Posterior vena cava (tissue), 2 donors: ENCODE measurements at places on chromosomes 6 and 20. TPM values are rescaled to one million over a fixed set of nuclear protein-coding genes. Genes with fewer than 3 reads are reported as not detected.

TBX18 gene
- total RNA-seq, result 42.3 TPM

C6orf15 gene
- not detected for total RNA-seq

ECT2L gene
- total RNA-seq, result not detected

LRRC1 gene
- 10.4 TPM for total RNA-seq

OR2B6 gene
- not detected for total RNA-seq

PRL gene
- total RNA-seq, result not detected

PSMB1 gene
- 128 TPM for total RNA-seq

KHDC3L gene
- total RNA-seq, result not detected

IPCEF1 gene
- 3.7 TPM for total RNA-seq

HLA-DPA1 gene
- 84.9 TPM for total RNA-seq

LINC00237 gene
- total RNA-seq, result not detected

ATP9A gene
- 61.2 TPM for total RNA-seq

TRIM31 gene
- total RNA-seq, result not detected

GRM4 gene
- not detected for total RNA-seq

ADTRP gene
- total RNA-seq, result 1.2 TPM

EGFL8 gene
- total RNA-seq, result 19.2 TPM

DDX43 gene
- 0.43 TPM for total RNA-seq

MUCL3 gene
- total RNA-seq, result not detected

LAMA2 gene
- total RNA-seq, result 139 TPM

SLC22A16 gene
- total RNA-seq, result 1.00 TPM

MATN4 gene
- total RNA-seq, result 0.56 TPM

MYO6 gene
- 21.5 TPM for total RNA-seq

HEY2 gene
- 11.3 TPM for total RNA-seq

MRPL2 gene
- 34.4 TPM for total RNA-seq

SMOC2 gene
- total RNA-seq, result 77.6 TPM

DLL1 gene
- total RNA-seq, result 9.6 TPM

FNDC11 gene
- total RNA-seq, result 0.19 TPM

COL12A1 gene
- total RNA-seq, result 219 TPM

NKAIN4 gene
- total RNA-seq, result not detected

MDFI gene
- 6.5 TPM for total RNA-seq

SLC25A27 gene
- total RNA-seq, result 14.0 TPM

GPX5 gene
- not detected for total RNA-seq

CDSN gene
- not detected for total RNA-seq

HLA-DOA gene
- total RNA-seq, result 3.1 TPM

HTR1B gene
- total RNA-seq, result 7.6 TPM

ANKRD66 gene
- total RNA-seq, result not detected

GNAS-AS1 gene
- not detected for total RNA-seq

TAF4 gene
- 8.8 TPM for total RNA-seq

WFDC2 gene
- total RNA-seq, result 38.0 TPM

MLN gene
- total RNA-seq, result not detected

TNFRSF21 gene
- 10.5 TPM for total RNA-seq

SNRPB gene
- total RNA-seq, result 111 TPM

HLA-DQA1 gene
- 10.8 TPM for total RNA-seq

ALDH5A1 gene
- total RNA-seq, result 4.8 TPM

RIPPLY2 gene
- not detected for total RNA-seq
